Stimulated activated CD4-positive, alpha-beta T cell treated with anti-CD3 and anti-CD28 coated beads, Interleukin-1b, Interleukin-23, amount 100 ng/mL, for 1 hour (primary cell): ENCODE measurements at places on chromosomes 2 and 18.

DNA sequence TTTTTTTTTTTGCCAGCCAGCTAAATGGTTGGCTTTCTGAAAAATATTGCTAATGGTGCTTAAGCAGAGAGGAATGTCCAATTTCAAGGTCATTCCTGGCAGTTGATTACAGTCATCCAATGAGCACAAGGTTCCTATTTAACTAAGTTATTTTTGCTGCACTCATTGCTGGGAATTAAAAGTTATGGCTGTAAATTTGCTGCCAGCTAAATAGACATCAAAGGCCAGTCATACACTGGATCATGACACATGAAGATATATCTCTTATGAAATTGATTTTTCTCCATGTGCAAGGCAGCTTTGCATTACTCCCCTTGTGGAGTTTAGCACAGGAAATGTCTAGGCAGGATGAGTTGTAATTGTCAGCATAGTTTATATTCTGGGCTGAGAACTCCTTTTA, 1898.4 kb upstream of the CELF4 start:
- DNase-seq, result no peak

GRCh38 chr18:48613589-48614404, 75.0 kb downstream of the CTIF start:
- DNase-seq, result no peak

DNA sequence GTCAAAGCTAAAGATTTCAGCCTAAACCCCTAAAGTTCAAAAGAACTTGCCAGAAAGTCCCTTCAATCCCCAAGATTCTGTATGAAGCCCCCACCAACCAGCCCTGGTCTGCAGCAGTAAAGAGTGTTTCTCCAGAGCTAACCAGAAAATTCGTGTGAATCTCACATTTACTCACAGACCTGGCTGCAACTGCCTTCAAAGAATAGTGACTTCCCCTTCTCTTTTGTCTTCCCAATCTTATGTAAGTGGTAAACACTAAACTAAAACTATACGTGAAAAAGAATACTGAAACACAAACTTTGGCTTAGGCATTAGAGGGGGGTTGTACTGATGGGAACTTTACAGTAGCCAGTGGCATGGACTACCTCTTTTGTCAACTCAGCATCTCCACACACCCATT, 50.6 kb upstream of the SETBP1 start:
- no peak for DNase-seq

GRCh38 chr18:32770666-32771168, 2.1 kb downstream of the KLHL14 start:
- no peak for DNase-seq

GRCh38 chr2:157192445-157193423, 64.8 kb upstream of the GALNT5 start:
- no peak for DNase-seq

DNA sequence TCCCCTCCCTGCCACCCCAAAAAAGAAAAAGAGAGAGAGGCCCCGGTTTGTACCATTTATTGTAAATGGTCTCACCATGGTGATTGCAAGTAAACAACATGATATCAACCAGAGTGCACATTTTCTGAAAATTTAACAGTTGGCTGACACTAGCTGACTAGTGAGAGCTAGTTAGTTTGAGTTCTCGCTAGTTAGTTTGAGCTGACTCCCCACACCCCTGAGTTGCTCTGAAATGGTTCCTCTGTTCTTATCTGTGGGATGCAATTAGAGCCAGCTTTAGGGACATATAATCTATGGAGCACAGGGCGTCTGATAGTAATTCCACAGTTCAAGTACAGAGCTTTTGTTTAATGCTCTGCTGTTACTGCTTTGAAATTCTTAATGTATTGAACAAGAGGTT, 13.1 kb downstream of the CASP10 start:
- no peak for DNase-seq

DNA sequence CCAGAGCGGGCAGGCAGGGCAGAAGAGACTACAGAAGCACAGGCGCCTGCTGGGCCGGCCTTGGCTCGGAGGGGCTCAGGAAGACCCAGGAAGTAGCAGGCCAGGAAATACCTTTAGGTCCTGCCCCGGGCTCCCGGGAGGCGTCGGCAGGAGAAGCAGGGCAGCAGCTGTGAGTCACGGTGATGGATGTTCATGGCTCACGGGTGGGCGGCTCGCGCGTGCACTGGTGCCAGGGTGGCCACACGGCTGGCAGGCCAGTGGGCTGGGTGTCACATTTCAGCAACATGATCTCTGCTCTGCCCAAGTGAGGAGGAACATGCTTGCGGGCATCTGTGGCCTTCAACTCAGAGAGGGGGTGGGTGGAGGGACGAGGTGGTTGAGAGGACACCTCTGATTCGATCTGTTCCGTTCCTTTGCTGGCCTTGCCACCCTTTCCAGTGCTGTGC, 139.3 kb downstream of the KLHL29 start:
- no peak for DNase-seq

DNA sequence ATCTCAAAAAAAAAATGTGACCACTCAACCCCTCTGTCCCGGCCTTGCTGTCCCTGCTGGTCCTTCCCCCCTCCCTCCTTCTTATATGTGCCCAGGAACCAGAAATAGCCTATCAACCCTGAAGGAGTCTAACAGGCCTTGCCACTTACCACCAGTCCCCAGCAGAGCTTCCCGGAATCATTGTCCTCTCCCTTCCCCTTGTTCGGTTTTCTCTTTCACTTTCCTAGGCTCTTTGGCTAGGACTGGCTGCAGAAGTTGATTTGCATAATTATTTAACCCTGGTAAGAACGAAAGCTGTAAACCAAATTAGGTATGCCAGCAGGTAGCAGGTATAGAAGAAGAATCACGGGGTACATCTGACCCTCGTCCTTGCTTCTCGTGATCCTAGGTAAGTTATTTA, 72.6 kb upstream of the ZNF532 start:
- no peak for DNase-seq

- DNase-seq, result no peak
Observed at GRCh38 chr2:72104821-72105588, 42.7 kb downstream of the CYP26B1 start.

- no peak for DNase-seq
Observed at GRCh38 chr2:58638256-58638805, 397.2 kb upstream of the FANCL start.

DNA sequence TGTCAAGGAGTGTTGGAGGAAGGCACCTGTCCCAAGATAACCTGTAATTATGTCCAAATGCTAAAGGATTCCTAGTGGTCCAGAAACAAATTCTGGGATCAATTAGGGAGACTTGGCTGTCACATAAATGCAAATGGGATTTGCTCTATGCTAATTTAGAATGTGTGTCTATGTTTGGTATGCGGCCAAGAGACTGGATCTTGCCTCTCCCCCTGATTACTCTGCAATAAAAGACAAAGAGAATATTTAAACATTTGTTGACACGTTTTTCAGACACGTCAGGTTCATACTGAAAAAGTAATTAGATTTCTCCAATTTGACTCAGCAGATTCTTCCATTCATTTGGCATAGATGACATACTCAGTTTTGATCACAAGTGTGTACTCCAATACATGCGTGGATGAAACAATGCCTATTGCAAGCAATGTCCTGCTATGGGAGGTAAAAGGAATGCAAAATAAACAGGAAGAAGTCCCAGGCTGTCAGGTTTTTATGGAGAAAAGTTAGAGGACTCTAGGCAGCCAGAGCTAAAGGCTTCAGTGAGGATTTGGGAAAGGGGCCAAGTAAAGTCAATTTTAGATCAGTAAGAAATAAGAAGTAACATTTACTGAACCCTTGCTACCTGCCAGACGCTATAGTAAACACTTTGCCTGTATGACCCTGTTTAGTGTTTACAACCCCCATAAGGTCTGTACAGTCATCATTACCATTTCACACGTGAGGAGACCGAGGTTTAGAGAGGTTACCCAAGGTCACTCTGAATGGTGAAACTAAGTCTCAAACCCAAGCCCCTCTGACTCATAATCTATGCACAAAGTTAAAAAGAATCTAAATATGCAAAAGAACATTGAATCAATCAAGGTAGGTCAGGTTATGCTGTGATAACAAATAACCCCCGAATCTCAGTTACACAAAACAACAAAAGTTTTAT, 7.8 kb downstream of the ANTXR1 start:
- no peak for DNase-seq

DNA sequence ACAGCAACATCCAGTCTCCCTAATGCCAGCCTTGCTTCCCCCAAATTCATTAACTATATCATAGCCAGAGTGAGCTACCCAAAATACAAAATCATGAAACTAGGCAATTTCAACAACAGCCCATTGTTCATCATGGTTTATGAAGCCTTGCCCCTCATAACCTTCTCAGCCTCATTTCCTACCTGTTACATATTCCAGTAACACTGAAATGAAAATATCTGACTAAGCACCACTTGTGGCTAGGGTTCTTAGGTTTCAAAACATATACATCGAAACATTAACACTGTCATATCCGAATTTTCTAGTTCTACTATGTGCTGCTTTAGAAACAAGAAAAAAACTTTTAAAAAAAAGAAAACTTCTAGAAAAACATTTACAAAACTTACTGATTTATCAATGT, 59.5 kb downstream of the ATAD2B start:
- DNase-seq, result no peak

DNA sequence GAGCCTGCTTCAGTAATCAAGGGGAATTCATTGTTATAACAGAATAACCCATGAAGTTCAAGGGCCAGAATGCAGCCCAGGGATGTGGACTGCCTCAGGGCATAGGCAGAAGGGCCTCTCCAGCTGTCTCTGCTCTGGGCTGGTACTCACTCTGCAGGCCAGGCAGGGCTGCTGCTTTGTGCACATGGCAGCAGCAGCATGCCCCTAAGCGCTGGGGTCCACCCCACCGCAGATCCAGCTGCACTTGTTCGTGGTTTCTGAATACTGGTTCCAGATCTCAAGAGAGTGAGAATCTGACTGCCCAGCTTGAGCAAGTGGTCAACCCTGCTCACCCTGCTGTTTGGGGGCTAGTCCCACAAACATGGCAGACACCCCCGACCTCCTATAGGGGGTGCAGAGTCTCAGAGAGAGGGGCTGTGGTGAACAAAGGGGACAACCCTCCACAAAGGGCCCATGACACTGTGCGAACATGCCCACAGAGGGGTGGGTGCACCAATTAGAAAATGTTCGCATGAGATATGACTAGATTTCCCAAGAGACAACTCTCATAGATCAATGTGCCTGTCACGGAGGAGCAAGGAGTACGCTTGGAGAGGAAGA, 87.3 kb downstream of the ACTR3 start:
- DNase-seq, result no peak

GRCh38 chr18:53134711-53135110, 794.7 kb downstream of the DCC start:
- no peak for DNase-seq

DNA sequence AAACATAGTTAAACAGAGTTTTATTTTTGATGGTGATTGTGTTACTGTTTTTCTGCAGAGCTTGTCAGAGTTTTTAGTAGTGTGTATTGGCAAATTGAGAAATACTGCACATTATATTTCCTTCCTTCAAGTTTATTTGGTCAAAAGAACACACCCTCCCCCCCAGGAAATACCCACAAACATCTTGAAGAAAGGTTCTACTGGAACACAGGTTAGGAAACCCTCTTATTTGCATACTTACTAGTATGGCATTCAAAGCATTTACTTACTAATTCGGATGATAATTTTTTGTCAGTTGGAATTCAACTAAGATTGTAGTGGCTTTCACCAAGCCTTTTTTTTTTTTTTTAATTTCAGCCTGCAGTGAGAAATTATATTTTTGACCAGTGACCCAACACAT, 9.1 kb downstream of the CAB39 start:
- DNase-seq, result no peak

- no peak for DNase-seq
Observed at GRCh38 chr2:23312996-23313606, 71.9 kb upstream of the KLHL29 start.

GRCh38 chr18:76314496-76314895, 180.5 kb downstream of the ZNF516 start:
- DNase-seq, result no peak

GRCh38 chr2:127426501-127427354, 8.5 kb downstream of the PROC start:
- no peak for DNase-seq

GRCh38 chr18:32425466-32425865, 45.2 kb downstream of the GAREM1 start:
- no peak for DNase-seq

DNA sequence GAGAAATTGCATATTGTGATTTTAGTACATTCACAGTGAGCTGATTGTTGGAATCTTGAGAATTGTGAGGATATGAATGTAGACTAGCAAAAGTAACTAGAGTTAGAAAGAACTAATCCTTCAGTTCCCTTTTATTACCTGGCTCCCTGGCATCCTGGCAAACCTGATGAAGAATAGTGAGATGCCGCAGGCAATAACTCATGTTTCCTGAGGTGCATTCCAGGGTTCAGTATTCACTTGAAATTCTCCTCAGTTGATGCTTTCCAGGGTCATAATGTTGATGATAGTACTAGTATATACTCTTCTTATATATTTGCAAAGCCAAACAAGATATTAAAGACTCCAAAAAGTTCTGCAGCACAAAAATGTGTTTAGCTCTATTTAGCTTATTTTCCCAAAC, 432.1 kb upstream of the CELF4 start:
- no peak for DNase-seq

- no peak for DNase-seq
Observed at GRCh38 chr2:24085200-24085489, 511 bp upstream of the TP53I3 start.

DNA sequence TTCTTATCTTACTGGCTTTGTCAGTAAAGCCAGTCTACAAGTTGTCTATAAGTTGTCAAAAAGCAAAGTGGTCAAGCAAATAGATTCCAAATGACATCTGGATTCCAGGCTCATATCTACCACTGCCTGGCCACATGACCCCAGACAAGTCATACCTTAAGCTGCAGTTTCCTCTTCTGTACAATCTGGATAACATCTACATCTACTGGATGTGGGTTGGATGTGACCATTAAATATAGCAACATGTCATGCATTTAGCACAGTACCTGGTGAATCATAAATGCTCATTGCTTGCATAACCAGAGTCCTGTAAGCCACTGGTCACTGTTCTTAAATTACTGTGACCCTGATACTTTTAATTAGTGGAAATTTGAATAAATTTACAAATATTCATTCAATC, 16.8 kb downstream of the COBLL1 start:
- no peak for DNase-seq

DNA sequence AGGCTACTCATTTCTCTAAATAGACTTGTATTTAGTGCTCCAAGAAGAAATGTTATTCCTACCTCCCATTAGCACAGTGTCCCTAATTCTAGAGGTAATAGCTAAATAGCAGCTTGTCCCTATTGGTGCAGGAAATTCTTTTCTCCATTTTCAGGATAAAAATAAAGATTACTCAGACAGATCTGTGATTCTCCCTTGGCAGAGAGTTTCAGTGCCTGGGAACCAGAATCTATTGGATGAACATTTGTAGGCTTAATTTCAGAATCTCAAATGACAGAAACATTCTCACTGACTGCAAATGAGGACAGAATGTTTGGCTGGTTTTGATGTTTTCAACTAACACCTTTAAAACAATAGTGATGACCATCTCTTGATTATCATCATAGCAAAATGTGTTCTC, 33.3 kb upstream of the LGALSL start:
- no peak for DNase-seq

GRCh38 chr18:5543773-5544389, at the start of gene EPB41L3:
Gene EPB41L3 (minus strand): TSS chr18:5543997. CDS start chr18:5489183, 54,814 bp downstream.
- DNase-seq, result no peak

- DNase-seq, result no peak
Observed at GRCh38 chr2:176566496-176566895, 297.3 kb downstream of the MTX2 start.
